ENCODE measurements at places on chromosomes 6 and 20.

- DNase-seq = no peak
Measured at GRCh38 chr20:38970302-38970701, 8.2 kb downstream of the DHX35 start.

GRCh38 chr20:44596876-44597275 is 14.5 kb downstream of the PKIG start:
- no peak for DNase-seq

DNA sequence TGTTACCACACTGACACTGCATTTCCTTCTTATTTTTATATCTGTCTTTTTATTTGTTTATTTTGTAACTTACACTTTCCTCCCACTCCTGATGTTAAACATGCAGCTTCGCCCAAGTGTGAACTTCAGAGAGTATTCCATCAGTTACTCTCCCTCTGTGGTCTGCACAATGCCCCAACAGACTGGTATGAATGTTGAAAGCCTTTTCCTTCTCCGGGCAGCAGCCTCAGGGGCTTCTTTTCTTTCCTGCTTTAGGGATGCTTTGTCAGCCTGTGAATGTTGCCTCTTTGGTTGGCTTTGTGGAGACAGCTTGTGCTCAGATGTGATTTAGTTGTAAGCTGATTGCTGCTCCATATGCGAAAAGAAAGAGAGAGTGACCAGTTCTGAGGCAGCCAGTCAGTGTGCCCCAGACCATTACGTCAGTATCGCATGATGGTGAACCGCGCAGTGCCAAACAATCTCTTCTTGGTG is 44.0 kb downstream of the SMPDL3A start:
- DNase-seq = no peak

GRCh38 chr20:14997791-14998190 is 660.4 kb upstream of the FLRT3 start:
- no peak for DNase-seq

GRCh38 chr20:47189060-47189459 is 167.4 kb downstream of the ZMYND8 start:
- DNase-seq = no peak

DNA sequence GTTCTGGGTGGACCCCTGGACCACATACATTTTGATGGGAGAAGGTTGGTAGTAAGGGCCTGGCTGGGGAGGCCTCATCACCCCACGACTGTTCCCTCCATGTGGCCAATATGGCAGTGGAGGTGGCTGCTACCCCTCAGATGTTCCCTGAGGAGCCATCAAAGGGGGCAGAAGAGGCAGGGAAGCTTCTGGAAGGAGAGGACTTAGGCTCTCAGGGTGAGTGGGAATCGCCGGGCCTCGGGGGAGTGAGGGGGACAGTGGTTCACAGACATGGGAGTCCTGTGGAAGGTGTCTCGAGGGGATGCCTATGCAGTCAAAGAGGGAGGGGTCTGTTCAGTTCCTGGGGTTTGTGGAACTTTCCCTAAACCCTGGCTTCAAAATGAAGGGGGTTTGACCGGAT is 32.9 kb upstream of the FRMD1 start:
- no peak for DNase-seq

DNA sequence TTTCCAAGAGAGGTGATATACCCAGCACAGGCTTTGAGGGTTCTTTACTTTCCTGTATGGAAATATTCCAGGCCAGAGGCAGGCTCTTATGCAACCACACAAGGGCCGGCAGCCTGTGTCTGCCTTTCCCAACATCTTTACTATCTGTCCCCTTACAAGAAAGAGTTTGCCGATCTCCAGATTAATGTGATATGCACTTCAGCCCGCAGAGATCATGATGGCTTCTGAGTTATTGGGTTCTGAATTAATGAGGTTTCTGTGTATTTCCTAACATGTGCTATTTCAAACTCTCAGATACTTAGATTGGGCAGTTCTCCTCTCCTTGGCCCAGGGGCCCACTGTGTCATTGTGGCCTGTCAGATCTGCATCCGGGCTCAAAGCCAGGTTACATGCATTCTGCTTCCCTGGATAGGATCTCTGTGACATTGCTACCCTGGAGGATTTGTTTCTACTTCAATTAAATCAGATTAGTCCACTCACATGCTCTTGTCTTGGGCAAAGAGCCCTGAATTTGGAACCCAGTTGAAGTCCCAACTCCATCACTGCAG is 56.6 kb downstream of the TGM2 start:
- DNase-seq = no peak

DNA sequence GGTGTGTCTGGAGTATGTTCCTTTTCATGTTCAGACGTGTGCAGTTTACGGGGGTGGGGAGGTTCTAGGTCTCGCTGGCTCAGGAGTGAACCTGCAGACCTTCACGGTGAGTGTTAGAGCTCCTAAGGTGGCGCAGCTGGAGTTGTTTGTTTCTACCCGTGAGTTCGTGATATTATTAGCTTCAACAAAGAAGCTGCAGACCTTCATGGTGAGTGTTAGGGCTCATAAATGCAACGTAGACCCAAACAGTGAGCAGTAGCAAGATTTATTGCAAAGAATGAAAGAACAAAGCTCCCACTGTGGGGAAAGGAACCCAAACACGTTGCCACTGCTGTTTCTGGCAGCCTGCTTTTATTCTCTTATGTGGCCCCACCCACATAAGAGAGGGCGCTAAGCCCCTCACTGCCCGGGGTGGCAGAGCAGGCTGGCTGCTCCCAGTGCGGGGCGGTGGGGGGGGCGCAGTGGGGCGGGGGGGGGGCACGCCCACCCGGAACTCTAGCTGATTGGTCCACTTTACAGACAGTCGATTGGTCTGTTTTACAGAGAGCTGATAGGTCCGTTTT is 41.3 kb upstream of the GMPR start:
- DNase-seq = no peak

GRCh38 chr20:47724396-47724795 is 60.9 kb downstream of the SULF2 start:
- DNase-seq = peak; percentile 49

- no peak for DNase-seq
Measured at GRCh38 chr20:46974669-46975434, 80.2 kb downstream of the EYA2 start.

DNA sequence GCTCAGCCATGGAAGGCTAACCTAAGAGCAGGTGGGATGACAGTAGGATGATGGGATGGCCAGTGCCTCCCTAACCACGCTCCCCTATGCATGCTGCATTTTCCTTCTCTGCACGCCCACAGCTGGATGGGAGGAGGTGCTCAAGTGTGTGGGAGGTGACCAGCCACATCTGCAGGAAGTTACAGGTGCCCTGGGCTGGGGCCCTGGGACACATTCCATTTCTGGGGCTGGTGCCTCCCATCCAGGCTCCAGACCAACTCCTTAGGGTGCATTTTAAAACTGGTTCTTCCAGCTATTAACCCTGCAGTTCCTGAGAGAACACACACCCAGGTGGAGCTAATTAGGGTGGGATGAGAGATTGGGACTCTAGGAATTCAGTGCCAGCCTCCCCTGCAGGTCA is 135.3 kb upstream of the ARMC2 start:
- no peak for DNase-seq

- no peak for DNase-seq
Measured at GRCh38 chr20:13231031-13231752, 10.1 kb downstream of the ISM1 start.

GRCh38 chr6:81098109-81098814 is 654.2 kb downstream of the TENT5A start:
- no peak for DNase-seq
